EL (cell line): ENCODE measurements at places on chromosomes 2 and 18.

- peak; percentile 9 for DNase-seq
Observed at GRCh38 chr2:187233811-187234210, 214.2 kb downstream of the CALCRL start.

GRCh38 chr2:128498086-128498485 is 179.4 kb upstream of the HS6ST1 start:
- DNase-seq, result no peak

- no peak for DNase-seq
Observed at GRCh38 chr2:42329736-42330135, 31.3 kb downstream of the COX7A2L start.

GRCh38 chr18:52222211-52222610 is 117.8 kb upstream of the DCC start:
- no peak for DNase-seq

- no peak for DNase-seq
Observed at GRCh38 chr2:233092432-233093165, 32.5 kb downstream of the INPP5D start.

- DNase-seq, result peak; percentile 57
Observed at GRCh38 chr2:231717281-231718171, 9.2 kb downstream of the PTMA start.

DNA sequence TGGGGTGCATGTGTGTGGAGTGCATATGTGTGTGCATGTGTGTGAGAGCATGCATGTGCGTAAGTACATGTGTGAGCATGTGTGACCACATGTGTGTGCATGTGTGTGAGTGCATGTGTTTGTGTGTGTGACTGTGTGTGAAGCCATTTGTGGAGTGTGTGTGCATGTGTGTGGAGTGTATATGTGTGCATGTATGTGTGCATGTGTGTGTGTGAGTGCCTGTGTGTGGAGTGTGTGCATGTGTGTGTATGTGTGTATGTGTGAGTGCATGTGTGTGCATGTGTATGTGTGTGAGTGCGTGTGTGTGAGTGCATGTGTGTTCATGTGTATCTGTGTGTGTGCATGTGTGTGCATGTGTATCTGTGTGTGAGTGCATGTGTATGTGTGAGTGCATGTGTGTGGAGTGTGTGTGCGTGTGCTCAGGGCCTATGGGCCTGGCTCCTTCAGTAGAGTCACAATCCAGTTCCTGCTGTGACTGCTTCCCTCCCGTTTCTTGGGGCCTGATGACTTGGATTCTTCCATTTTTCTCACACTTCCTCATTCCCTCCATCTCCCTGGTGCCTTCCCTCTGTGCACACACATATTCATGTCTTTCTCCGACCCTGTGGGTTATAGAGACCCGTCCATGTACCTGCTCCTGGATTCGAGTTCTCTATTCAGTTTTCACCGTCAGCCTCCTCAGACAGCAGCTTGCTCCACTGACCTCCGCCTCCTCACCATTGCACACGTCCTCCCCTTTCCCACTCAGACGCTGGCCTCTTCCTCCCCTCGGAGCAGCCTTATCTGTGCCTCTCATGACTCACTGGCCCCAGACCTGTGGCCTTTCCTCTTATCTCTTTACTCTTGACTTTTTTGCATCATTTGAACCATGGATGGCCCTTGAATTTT is 25.2 kb downstream of the TOGARAM2 start:
- DNase-seq, result no peak
